Right forelimb (tissue), 1 donor: ENCODE measurements at places on chromosomes 13 and 19.
A peak's percentile ranks its signal among the peaks of the same experiment; 100 is the strongest.

DNA sequence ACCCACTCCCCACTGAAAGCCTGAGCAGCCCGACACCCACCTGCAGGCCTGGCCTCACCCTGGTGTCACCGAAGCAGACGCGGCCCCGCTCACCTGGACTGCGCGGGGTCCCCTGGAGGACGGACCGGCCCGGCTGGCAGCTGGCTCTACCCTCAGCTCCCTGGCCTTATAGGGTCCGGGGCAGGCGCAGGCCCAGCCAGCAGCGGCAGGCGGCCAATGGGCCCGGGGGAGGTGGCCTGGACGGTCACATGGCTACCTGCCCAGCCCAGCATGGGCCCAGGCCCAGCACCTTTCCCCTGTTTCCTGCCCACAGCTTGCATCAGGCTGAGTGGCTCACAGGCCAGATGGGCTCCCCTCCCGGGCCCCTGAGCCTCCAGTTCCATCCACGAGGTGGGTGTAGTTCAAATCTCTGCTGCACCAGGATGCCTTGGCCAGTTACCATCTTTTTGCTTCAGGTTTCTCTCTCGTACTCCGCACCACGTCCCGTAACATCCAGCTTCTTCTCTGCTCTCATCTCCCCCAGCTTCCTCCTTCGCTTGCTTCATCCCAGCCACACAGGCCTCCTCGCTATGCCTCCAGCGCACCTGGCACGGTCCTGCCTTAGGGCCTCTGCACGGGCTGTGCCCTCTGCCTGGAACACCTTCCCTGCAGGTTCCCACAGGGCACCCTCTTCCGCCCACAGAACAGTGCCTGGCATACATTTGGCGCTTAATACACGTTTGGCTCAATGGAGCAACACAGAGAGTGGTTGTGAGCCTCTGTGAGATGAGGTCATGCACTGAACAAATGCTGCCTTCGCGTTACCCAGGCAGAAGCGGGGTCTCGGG lies at the start of gene PLIN4:
Gene PLIN4 (minus strand): TSS at position 142 of the 827 bp plus-strand sequence. CDS start 214 bp downstream, outside the sequence.
- no peak for DNase-seq

- no peak for DNase-seq
These were observed 535 bp downstream of the COL5A3 start for GRCh38 chr19:10009714-10010224.

DNA sequence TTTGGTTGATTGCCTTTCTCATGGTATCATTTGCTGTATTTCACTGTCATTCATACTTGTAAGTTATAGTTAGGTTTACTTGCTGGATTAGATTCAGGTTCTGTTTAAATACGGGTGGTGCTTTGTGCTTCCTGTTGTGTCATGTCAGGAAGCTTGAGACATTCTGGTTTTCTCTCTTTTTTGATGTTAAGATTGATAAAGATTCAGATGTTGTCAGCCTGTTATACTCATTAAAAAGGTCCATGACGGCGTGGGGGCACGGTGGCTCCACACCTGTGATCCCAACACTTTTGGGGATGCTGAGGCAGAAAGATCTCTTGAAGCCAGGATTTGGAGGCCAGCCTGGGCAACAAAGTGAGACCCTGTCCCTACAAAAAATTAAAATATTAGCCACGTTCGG lies 45.7 kb downstream of the NAA16 start:
- no peak for DNase-seq

GRCh38 chr19:4773047-4773640 lies 18.4 kb upstream of the FEM1A start:
- DNase-seq = no peak

DNA sequence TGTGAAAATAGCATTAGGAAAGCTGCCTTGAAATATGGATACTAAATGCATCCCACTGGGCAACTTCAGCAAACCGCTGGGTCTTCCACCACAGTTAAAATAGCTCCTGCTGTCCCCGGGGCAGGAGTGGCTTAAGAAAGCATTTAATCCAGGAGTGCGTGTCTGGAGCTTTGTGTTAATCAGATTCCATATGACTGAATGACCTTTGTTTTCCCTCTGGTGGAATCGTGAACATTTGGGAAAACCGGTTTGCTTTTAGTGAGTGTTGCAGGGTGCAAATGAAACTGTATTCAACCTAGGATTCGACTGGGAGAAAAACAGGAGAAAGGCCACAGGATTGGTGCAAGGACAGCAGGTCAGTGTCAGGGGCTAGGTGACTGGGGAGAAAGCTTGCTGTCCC lies 237.6 kb upstream of the MAB21L1 start:
- no peak for DNase-seq

GRCh38 chr19:11073568-11073967 lies 15.7 kb upstream of the LDLR start:
- no peak for DNase-seq

- no peak for DNase-seq
These were observed 5.7 kb downstream of the DNAJB1 start for GRCh38 chr19:14512406-14512961.

DNA sequence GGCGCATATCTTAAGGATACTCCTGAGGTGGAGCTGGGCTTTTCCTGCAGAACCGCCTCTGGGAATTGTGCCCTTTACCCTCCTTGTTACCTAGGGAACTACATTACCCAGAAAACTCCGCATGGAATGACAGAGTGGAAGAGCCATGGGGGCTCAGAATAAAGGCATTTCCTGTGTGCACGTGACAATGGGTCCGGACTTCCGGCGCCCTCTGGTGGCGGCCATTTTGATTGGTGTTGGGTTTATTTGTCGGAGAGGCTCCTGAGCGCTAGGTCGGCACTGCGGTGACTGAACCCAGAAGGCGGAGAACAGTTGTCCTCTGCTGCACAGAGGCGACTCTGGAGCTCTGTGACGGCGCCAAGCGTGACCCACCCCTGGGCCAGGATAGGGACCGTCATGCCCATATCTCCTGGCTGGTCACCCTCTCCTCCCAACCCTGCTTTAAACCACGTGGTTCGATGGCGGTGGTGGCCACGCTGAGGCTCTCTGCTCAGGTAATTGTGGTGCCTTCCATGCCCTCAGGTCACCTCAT lies at the start of gene ZNF587B:
Gene ZNF587B (plus strand): TSS at position 229 of the 532 bp plus-strand sequence. CDS start 230 bp downstream, at position 459.
- peak; percentile 78 for DNase-seq

DNA sequence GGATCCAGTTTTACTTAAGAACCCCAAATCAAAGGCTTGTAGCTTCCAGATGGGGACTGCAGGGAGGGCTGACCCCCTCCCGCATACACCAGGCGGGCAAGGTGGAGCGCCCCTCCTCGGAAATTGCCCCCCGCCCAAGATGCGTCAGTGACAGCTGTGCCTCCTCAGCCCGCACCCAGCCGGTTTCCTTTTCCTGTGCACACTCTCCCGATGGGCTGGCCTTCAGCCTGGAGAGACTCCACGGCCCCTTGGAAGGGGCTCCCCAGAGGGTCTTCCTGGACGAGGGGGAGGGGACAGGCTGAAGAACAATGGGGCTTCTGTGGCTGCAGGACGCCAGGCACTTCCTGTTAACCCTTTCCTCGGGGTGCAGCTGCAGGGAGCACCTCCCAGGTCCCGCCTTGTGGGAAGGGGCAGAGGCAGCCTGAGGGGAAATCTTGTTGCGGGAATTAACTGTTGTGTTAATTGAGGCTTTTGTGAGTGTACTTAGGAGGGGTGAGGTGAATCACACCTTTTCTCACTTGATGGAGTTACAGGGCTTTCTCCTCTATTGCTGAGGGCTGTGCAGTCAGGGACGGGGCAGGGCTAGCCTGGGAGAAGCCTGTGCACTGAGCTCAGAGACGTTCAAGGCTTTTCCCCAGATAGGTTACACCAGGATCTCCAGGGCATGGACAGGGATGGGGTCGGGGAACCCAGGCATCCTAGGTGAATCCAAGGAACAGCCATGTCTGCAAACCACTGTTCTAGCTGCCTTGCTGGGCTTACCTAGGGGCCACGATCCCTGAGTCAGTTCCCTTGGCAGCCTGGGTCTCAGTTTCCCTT lies 14.3 kb downstream of the IER2 start:
- DNase-seq = peak; percentile 81

DNA sequence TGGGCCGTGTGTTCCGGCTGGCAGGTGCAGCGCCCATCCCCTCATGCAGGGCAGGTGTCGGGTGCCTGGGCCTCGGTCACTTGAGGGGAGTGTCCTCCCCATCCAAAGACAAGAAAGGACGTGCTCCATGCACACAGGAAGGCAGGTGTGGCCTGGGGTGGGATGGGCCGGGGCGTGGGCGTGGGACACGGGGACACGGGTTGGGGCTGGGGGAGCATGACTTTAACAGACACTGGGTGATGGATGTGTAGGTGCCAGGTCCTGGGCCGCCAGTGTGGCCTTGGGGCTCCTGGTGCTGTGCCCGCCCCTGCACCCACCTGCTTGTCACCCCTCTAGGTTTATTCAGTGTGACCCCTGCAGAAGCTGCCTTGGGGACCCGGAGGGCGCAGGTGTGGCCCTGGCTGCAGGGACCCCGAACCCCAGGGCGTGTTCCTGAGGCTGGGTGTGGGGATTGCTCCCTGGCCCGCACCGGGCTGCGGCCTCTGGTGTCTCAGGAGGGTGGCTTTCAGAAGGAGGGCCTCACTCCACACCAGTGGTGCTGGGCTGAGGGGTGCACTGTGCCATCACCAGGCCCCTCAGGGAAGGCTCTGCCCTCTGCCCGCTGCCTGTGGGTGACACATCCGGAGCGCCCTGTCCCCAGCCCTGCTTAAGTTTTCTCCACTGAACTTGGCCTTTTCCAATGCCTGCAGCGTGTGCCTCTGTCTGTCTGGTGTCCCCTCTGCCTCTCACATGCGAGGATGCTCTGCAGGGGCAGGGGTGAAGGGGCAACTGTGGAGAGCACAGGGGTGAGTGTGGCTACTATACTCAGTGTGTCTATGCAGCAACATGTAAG lies 5.2 kb downstream of the TMEM255B start:
- peak; percentile 32 for DNase-seq

- DNase-seq = no peak
These were observed 6.9 kb downstream of the GPR180 start for GRCh38 chr13:94608586-94608985.

GRCh38 chr13:112065521-112065866 lies 1.5 kb upstream of the SOX1 start:
- no peak for DNase-seq

GRCh38 chr13:79749984-79750551 lies 269.1 kb downstream of the NDFIP2 start:
- DNase-seq = peak; percentile 61

GRCh38 chr19:56983171-56983570 lies 136.6 kb upstream of the USP29 start:
- DNase-seq = no peak

GRCh38 chr13:80118506-80118905 lies 222.4 kb downstream of the SPRY2 start:
- no peak for DNase-seq

DNA sequence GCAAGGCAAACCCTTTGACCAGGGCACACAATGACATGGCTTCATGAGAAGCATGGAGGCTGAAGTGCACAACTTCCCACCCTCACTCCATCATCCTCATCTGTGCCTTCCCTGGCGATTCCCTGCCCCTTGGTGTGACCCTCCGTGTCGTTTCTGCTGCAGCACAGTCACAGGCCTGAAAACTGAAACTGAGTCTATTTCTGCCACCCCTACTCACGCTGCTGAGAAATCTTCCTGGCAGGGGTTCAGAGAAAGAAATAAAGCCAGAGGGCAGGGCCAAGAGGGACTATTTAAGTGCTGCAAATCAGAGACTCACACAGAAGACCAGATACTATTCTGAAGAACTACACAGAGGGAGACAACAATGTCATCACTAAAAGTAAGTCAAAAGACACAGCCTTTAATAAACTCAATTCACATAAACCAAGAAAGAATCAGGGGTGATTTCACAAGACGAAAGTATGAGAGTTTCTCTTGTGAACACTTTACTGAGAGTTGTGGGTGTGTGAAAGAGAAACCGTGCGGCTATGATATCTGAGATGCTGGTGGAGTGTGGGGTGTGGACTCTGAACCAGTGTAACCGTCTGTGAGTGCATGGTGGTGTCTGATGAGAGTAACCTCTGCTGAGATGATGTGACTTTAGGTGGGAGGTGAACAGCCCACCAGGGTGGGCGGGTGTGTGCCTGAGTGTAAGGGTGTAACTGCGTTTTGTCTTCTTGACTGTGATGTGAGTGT lies 23.5 kb downstream of the LGALS16 start:
- no peak for DNase-seq

GRCh38 chr13:25746131-25746530 lies 305.7 kb downstream of the SHISA2 start:
- no peak for DNase-seq

GRCh38 chr13:24161010-24161775 lies 673 bp downstream of the SPATA13 start:
- peak; percentile 56 for DNase-seq

DNA sequence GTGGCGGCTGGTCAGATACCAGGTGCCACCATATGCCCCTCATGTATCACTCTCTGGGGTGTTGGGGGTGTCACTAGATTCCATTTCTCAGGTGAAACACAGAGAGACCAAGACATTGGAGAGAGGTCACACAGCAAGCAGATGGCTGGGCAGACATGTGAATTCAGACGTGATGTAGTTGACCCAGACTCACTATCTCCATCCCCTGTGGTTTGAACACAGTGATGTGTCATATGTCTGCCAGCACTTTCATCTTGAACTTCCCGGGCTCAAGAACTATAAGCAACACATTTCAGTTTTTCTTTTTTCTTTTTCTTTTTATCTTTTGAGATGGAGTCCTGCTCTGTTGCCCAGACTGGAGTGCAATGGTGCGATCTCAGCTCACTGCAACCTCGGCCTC lies 16.1 kb upstream of the UPF1 start:
- no peak for DNase-seq
